ENCODE measurements at places on chromosomes 5 and 9. TPM values are rescaled to one million over a fixed set of nuclear protein-coding genes. Genes with fewer than 3 reads are reported as not detected.

FAM169A gene
- 3.8 TPM for total RNA-seq

PTGES gene
- total RNA-seq = not detected

LCN12 gene
- total RNA-seq = 1.0 TPM

MARCOL gene
- total RNA-seq = not detected

PAEP gene
- total RNA-seq = not detected

- no peaks in the 10 kb centered on the region for H3K4me1 ChIP-seq
- H3K4me3 ChIP-seq = no peak overlapping the region
- peak; percentile 50 for DNase-seq
- H3K36me3 ChIP-seq = peaks cover 2% of the 10 kb centered on the region
- H3K27me3 ChIP-seq = no peaks in the 10 kb centered on the region
Measured at GRCh38 chr5:151825445-151825844, 53.7 kb downstream of the G3BP1 start.

DNA sequence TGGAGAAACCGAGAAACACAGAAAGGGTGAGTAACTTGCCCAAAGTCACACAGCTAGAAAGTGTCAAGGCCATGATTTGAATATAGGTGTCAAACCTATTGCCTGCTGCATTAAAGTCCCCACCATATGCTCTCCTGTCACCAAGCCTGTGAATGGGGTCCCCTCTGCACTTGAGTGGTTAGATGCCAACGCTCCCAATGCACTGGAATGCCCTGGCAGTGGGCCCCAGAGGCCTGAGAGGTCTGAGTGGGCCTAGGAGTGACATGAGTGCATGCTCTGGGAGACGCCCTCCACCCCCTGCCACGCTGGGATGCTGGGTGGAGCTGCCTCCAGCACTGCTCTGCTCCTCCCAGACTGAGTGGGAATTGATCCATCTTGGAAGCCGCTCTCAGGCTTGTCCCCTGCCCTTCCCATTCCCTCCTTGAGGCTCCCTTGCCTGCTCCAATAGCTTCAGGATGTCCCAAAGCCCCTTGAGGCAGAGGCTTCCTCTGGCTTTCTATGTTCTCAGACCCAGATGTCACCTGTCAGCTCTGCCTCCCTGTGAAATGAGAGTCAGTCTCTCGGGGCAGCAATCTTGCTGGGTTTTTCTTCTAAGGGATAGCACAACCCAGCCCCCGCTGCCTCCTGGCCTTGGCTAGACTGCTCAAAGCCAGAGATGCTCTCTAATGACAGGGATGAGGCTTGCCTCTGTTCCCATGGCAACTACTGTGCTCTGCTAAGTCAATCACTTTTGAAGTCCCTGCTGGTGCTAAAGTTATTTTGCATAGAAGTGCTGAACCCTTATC is 6.6 kb upstream of the ARSI start:
- no peak overlapping the region for H3K27ac ChIP-seq
- peaks cover 24% of the 10 kb centered on the region for H3K27me3 ChIP-seq
- no peaks in the 10 kb centered on the region for H3K36me3 ChIP-seq
- peaks cover 6% of the 10 kb centered on the region for H3K4me1 ChIP-seq
- H3K4me3 ChIP-seq = no peak overlapping the region

DNA sequence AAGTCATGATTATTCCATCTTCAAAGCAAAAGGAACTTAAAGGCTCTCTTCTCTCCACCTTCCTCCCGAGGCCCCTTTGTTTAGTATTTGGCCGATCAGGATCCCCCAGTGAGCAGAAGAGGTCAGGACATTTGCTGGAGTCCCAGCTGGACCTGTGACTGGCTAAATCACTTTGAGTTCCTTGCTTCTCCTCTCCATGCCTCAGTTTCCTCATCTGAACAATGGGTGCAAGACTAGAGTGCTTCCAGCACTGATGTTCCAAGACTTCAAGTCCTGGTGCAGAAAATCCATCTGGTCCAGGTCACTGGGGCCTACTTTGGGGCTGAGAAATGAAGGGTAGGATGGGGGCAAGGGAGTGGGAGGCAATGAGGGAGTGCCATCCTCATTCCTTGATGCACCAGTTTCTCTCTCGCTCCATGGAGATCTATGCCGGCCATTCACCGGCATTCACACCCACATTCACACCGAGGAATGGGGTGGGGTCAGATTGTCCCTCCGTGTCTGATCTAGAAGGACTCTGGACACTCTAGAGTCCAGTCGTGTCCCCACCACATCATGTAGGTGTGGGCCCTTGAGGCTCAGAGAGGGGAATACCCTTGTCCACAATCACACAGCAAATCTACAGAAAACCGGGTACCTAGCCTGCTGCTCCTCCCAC is 38.7 kb upstream of the IL17B start:
- DNase-seq = no peak
- H3K27me3 ChIP-seq = peaks cover 4% of the 10 kb centered on the region
- no peak overlapping the region for H3K4me3 ChIP-seq
- no peak overlapping the region for H3K27ac ChIP-seq

DNA sequence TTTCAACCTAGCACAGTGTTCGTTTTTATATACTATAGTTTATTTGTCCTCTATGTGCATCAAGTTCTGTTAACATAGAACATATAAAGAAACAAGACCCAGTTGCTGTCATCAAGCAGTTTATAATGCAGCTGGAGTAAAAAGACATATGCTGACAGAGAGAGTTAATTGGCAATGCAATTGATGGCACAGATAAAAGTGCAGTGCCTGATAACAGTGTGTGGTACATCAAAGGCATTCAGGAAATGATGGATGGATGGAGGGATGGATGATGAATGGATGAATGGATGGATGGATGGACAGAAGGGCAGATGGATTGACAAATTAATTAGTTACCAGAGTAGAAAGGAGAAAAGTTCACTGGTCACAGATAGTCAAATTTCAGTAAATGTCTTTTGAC is 238.9 kb downstream of the RFK start:
- DNase-seq = no peak
- no peaks in the 10 kb centered on the region for H3K36me3 ChIP-seq
- no peaks in the 10 kb centered on the region for H3K27me3 ChIP-seq
- H3K4me1 ChIP-seq = no peaks in the 10 kb centered on the region
- no peak overlapping the region for H3K4me3 ChIP-seq
- H3K27ac ChIP-seq = no peak overlapping the region

- H3K36me3 ChIP-seq = no peaks in the 10 kb centered on the region
- H3K4me1 ChIP-seq = no peaks in the 10 kb centered on the region
- H3K27me3 ChIP-seq = peaks cover 27% of the 10 kb centered on the region
- H3K4me3 ChIP-seq = no peak overlapping the region
Measured at GRCh38 chr9:34572092-34572491, 17.4 kb downstream of the CNTFR start.

GRCh38 chr9:32574858-32575257 is 1.9 kb upstream of the NDUFB6 start:
- H3K27me3 ChIP-seq = peaks cover 2% of the 10 kb centered on the region
- H3K27ac ChIP-seq = no peak overlapping the region
- peaks cover 25% of the 10 kb centered on the region for H3K4me1 ChIP-seq
- no peak for DNase-seq

DNA sequence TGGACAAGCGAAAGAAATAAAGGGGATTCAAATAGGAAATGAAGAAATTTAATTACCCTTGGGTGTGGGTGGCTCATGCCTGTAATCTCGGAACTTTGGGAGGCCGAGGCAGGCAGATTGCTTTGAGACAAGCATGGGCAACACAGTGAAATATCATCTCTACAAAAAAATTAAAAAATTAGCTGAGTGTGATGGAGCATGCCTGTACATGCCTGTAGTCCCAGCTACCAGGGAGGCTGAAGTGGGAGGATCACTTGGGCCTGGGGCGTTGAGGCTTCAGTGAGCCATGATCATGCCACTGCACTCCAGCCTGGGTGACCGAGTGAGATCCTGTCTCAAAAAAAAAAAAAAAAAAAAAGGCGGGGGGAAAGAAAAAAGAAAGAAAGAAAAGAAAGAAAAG is 4.0 kb upstream of the RCL1 start:
- H3K27ac ChIP-seq = no peak overlapping the region
- H3K27me3 ChIP-seq = peaks cover 22% of the 10 kb centered on the region
- H3K36me3 ChIP-seq = no peaks in the 10 kb centered on the region
- no peak for DNase-seq

DNA sequence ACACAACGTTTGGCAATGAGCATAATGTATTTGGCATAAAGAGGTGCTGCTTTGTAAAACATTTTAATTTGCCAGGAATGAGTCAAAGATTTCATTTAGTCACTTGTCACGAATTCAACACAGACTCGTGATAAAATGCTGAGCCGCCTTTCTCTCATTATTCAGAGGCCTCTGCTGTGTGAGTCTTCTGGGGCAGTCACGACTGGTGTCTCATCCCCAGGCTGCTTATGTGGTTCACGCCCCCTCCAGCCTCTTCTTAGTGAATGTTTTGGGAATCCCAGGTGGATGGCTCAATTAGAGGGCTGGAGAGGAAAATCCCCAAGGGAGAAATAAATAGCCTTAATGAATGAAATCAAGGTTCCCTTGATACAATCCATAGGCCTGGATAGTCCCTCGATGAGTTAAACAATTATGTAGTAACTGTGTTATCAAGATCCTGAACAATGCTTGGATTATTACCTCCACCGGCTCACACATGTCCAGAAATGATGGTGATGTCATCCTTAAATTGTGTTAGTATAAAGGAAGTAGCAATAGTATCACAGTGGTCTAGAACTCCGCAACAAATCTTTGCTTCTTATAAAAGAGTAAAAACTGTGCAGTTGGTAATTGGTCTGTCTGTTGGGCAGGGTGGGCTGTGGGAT is 192.1 kb upstream of the ADAMTS16 start:
- no peaks in the 10 kb centered on the region for H3K4me1 ChIP-seq
- no peak overlapping the region for H3K4me3 ChIP-seq
- no peaks in the 10 kb centered on the region for H3K36me3 ChIP-seq
- DNase-seq = no peak

DNA sequence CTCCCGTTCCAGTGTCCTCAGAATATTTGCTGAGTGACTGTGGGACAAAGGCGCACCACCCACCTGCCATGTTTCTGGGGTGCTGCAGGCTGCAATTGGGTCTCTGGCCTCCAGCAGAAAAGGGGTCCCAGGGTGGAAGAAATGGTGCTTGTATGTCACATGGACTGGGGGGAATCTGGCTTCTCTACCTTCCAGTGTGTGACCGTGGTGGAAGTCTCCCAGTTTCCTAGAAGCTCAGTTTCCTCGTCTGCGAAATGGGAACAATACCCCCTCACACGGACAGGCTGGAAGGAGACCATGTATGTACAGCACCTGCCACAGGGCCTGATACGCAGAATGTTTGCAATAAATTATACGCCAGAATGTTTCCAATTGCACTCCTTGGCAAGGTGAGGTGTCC is 23.8 kb downstream of the CPLX2 start:
- H3K27ac ChIP-seq = peak overlapping the region; percentile 26
- DNase-seq = no peak
- no peak overlapping the region for H3K4me3 ChIP-seq
- H3K27me3 ChIP-seq = peaks cover 17% of the 10 kb centered on the region
- peaks cover 25% of the 10 kb centered on the region for H3K4me1 ChIP-seq

GRCh38 chr9:105319202-105319813 is 74.9 kb downstream of the SLC44A1 start:
- H3K36me3 ChIP-seq = no peaks in the 10 kb centered on the region
- no peaks in the 10 kb centered on the region for H3K27me3 ChIP-seq
- H3K27ac ChIP-seq = no peak overlapping the region
- no peak for DNase-seq
- no peak overlapping the region for H3K4me3 ChIP-seq

DNA sequence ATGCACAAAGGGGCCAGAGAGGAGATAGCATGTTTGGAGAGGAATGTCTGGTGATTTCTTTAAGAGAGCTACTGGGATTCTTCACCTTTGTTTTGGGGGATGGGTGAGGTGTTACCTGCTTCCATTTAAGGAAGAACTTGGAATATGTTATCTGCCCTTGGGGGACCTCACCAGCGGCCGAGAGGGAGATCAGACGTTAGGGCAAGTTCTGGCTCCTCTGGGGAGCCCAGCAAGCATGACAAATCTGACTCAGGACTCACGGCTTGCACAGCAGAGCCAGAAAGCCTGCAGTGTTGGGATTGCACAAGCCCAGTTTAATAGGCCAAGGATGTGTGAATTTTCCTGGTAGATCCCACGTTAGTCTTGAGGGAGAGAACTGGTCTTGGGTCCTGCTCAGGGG is 40.3 kb downstream of the SLC28A3 start:
- no peaks in the 10 kb centered on the region for H3K27me3 ChIP-seq
- no peak for DNase-seq
- H3K27ac ChIP-seq = no peak overlapping the region
- H3K36me3 ChIP-seq = peaks cover 3% of the 10 kb centered on the region

- H3K27ac ChIP-seq = no peak overlapping the region
- H3K4me3 ChIP-seq = no peak overlapping the region
- H3K36me3 ChIP-seq = no peaks in the 10 kb centered on the region
- H3K4me1 ChIP-seq = no peaks in the 10 kb centered on the region
- no peak for DNase-seq
Measured at GRCh38 chr9:86219606-86220005, 39.9 kb downstream of the C9orf153 start.

DNA sequence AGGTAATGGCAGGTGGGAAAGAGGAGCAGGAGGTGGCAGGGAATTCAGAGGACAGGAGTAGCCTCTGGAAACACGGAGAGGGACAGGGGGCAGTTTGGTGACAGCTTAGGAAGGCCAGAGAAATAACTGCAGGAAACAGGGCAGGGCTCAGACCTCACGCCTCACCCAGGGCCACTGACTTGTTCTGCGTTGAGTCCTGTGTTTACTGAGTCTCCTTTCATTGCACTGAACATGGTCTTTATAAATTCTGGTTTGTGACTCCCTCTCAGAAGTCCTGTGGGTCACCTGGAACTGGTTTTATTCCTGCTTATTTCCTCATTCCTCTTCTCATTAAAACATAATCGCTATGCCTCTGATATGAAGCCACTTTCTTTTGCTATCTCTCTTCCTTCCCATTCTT is 55.2 kb upstream of the ZNF622 start:
- no peak overlapping the region for H3K4me3 ChIP-seq
- H3K36me3 ChIP-seq = peaks cover 7% of the 10 kb centered on the region
- peaks cover 23% of the 10 kb centered on the region for H3K4me1 ChIP-seq
- DNase-seq = no peak
- no peak overlapping the region for H3K27ac ChIP-seq
- no peaks in the 10 kb centered on the region for H3K27me3 ChIP-seq

DNA sequence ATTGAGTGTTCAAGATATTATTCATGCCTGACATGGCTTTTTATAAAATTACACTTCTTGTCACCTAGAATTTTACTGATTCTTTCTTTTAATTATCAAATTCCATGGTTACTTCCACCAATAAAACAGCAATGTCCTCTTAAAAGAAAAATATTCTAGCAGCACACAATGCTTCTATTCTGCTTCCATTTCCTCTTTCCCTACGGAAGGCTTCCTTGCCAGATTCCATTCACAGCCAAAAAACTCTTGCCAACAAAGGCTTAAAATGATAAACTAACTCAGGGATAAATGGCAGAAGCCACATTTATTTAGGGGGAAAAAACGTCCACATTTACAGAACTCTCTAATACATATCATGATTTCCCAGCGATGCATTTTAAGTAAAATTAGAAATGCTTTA is 111.6 kb downstream of the CTNND2 start:
- no peak for DNase-seq
- no peaks in the 10 kb centered on the region for H3K27me3 ChIP-seq
- no peak overlapping the region for H3K4me3 ChIP-seq
- H3K36me3 ChIP-seq = no peaks in the 10 kb centered on the region

- no peaks in the 10 kb centered on the region for H3K27me3 ChIP-seq
- no peak for DNase-seq
- no peaks in the 10 kb centered on the region for H3K36me3 ChIP-seq
- no peak overlapping the region for H3K4me3 ChIP-seq
- H3K4me1 ChIP-seq = no peaks in the 10 kb centered on the region
Measured at GRCh38 chr5:125214080-125214479, 467.6 kb upstream of the ZNF608 start.

- H3K4me1 ChIP-seq = peaks cover 38% of the 10 kb centered on the region
- H3K27ac ChIP-seq = no peak overlapping the region
- H3K4me3 ChIP-seq = no peak overlapping the region
- DNase-seq = no peak
Measured at GRCh38 chr5:56099346-56099745, 104.6 kb upstream of the IL6ST start.
